ENCODE measurements at places on chromosomes 1 and 21. TPM values are rescaled to one million over a fixed set of nuclear protein-coding genes. Genes with fewer than 3 reads are reported as not detected.
A peak's percentile ranks its signal among the peaks of the same experiment; 100 is the strongest.

UQCRHL gene
- polyA plus RNA-seq = 0.90 TPM

CFHR2 gene
- polyA plus RNA-seq = not detected

ELF3 gene
- 0.26 TPM for polyA plus RNA-seq

DNALI1 gene
- not detected for polyA plus RNA-seq

DNA sequence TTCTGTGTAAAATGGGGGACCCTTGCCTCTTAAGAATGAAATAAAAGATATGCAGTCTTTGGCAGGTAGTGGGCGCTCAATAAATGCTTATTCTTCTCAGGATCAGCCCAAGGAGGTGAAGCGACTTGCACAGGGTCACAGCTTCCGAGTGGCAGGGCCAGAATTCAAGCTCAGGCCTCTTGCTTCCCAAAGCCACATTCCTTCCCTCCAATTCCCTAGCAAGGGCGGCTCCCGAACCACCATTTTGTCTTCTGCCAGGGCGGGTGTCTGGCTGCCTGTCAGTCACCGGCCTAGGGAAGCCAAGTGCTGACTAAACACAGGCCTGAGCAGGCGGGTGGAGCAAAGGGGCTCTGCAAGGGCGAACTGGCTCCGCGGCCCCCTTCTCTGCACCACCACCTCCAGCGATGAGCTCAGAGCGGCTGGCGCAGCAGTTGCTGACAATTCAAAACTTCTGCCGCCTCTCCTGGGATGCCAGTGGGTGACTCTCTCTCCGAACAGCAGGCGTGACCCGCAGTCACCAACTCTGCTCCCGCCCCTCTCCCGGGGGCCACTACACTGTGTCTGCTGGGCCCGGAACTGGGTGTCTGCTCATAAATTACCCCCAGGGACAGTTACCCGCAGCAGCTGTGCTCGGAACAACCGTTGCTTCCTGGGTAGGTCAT, 10.8 kb downstream of the GPR3 start:
- H3K4me3 ChIP-seq = peak overlapping the region; percentile 78
- H3K27ac ChIP-seq = peak overlapping the region; percentile 92
- DNase-seq = peak; percentile 73
- H3K4me1 ChIP-seq = peaks cover 39% of the 10 kb centered on the region
- H3K36me3 ChIP-seq = peaks cover 3% of the 10 kb centered on the region
- H3K27me3 ChIP-seq = peaks cover 9% of the 10 kb centered on the region

DIO1 gene
- 0.13 TPM for polyA plus RNA-seq

GRCh38 chr1:70331962-70332361, 22.6 kb downstream of the ANKRD13C start:
- H3K27me3 ChIP-seq = no peaks in the 10 kb centered on the region
- no peaks in the 10 kb centered on the region for H3K36me3 ChIP-seq
- peak overlapping the region; percentile 60 for H3K27ac ChIP-seq
- peaks cover 14% of the 10 kb centered on the region for H3K4me1 ChIP-seq

SLAMF9 gene
- not detected for polyA plus RNA-seq

DNA sequence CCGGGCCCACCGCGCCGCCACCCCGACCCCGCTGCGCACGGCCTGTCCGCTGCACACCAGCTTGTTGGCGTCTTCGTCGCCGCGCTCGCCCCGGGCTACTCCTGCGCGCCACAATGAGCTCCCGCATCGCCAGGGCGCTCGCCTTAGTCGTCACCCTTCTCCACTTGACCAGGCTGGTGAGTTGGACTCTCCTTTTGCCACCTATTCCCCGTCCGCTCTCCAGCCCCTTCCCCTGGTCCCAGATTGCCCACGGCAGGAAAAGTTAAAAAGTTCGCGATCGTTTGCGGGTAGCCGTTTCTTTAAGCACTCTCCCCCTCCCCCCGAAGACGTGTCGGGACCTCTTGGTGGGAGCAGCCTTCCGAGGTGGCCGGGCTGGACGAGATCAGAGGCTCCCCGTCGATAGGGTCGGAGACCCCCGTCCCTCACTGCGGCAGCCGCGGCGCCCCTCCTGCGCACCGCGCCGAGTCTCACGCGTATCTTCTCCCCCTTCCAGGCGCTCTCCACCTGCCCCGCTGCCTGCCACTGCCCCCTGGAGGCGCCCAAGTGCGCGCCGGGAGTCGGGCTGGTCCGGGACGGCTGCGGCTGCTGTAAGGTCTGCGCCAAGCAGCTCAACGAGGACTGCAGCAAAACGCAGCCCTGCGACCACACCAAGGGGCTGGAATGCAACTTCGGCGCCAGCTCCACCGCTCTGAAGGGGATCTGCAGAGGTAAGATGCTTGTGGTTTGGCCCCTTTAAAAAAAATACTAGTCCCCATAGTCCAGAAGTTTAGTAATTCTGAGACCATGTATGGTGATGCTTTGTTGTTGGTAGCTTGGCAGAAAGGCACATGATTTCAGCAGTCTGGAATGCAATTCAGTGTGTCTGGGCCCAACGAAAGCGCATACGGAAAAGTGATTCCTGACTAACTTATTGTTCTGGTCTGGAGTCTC, 576 bp downstream of the CCN1 start:
- H3K27ac ChIP-seq = no peak overlapping the region
- no peak overlapping the region for H3K4me3 ChIP-seq
- no peak for DNase-seq
- H3K4me1 ChIP-seq = peaks cover 11% of the 10 kb centered on the region
- no peaks in the 10 kb centered on the region for H3K36me3 ChIP-seq

- no peaks in the 10 kb centered on the region for H3K36me3 ChIP-seq
- DNase-seq = no peak
- no peak overlapping the region for H3K27ac ChIP-seq
- H3K4me1 ChIP-seq = peaks cover 8% of the 10 kb centered on the region
- H3K4me3 ChIP-seq = no peak overlapping the region
Measured at GRCh38 chr1:12553963-12554362, 64.0 kb downstream of the DHRS3 start.

- no peaks in the 10 kb centered on the region for H3K4me1 ChIP-seq
- no peak overlapping the region for H3K27ac ChIP-seq
- no peaks in the 10 kb centered on the region for H3K27me3 ChIP-seq
- H3K36me3 ChIP-seq = no peaks in the 10 kb centered on the region
Measured at GRCh38 chr1:117173006-117173405, 37.7 kb downstream of the VTCN1 start.

SHISA4 gene
- 4.7 TPM for polyA plus RNA-seq

PEAR1 gene
- not detected for polyA plus RNA-seq

- no peak for DNase-seq
- H3K27me3 ChIP-seq = no peaks in the 10 kb centered on the region
- peaks cover 3% of the 10 kb centered on the region for H3K36me3 ChIP-seq
- H3K4me3 ChIP-seq = no peak overlapping the region
- H3K4me1 ChIP-seq = no peaks in the 10 kb centered on the region
- H3K27ac ChIP-seq = no peak overlapping the region
Measured at GRCh38 chr1:194102607-194103006, 916.2 kb upstream of the B3GALT2 start.

TNFRSF9 gene
- polyA plus RNA-seq = 10.9 TPM

GRCh38 chr21:28240586-28240985, 752.1 kb downstream of the LTN1 start:
- no peaks in the 10 kb centered on the region for H3K4me1 ChIP-seq
- H3K4me3 ChIP-seq = no peak overlapping the region
